ENCODE measurements at places on chromosomes 12 and 14.

- no peak for DNase-seq
Observed at GRCh38 chr12:65276916-65277530, 1.5 kb upstream of the MSRB3 start.

GRCh38 chr14:71586131-71586897 is 345.9 kb upstream of the RGS6 start:
- no peak for DNase-seq

DNA sequence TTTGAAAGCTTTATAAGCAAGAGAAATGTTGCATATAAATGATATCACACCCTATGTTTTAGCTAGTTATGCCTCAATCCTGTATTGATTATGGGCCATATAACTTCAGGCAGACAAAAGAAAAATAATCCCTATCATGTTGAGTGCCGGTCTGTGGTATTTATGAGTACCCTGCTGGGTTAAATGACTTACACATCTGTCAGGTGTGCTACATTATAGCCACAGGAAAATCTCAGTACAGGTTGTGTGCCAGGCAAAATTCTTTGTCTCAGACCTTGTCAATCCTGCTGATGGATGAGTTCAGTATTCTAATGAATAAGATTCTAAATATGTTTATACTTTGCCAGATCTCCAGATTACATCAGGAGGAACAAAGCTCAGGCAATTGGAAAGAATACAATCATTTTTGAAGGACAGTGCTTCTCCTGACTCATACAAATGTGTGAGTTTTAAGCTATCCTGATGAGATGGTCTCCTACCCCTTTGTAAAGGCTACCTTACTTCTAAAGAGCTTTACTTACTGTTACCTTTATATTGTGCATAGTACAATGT is 109.8 kb upstream of the FOXG1 start:
- DNase-seq = no peak

GRCh38 chr12:67879937-67880336 is 109.3 kb upstream of the IFNG-AS1 start:
- DNase-seq = no peak

DNA sequence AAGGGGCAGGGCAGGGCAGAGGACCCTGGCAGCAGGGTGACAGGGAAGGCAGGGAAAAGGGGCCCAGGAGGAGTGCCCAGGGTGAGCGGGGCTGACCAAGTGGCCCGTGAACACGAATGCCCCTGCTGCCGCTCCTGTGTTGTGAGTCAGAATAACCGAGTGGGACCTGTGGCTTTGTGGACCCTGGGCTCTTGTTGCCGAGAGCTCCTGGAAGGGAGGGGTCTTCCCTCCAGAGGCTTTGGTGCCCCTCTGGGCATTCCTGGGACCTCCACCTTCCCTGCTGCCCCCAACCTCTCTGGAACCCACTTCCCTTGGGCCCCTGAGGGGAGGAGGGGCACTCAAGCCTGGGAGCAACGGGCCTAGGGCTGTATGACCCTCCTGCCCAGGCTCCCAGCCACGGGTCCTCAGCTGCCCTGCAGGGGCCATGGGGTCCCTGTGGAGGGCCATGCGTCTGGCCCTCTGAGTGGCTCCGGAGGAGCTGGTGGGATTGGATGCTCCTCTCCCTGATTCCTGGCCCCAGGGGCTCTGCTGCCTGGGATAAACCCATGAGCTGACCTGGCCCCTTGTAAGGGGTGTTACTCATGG is 319.4 kb downstream of the TMEM121 start:
- no peak for DNase-seq

GRCh38 chr14:95652690-95653089 is 33.5 kb upstream of the TCL1B start:
- DNase-seq = no peak

DNA sequence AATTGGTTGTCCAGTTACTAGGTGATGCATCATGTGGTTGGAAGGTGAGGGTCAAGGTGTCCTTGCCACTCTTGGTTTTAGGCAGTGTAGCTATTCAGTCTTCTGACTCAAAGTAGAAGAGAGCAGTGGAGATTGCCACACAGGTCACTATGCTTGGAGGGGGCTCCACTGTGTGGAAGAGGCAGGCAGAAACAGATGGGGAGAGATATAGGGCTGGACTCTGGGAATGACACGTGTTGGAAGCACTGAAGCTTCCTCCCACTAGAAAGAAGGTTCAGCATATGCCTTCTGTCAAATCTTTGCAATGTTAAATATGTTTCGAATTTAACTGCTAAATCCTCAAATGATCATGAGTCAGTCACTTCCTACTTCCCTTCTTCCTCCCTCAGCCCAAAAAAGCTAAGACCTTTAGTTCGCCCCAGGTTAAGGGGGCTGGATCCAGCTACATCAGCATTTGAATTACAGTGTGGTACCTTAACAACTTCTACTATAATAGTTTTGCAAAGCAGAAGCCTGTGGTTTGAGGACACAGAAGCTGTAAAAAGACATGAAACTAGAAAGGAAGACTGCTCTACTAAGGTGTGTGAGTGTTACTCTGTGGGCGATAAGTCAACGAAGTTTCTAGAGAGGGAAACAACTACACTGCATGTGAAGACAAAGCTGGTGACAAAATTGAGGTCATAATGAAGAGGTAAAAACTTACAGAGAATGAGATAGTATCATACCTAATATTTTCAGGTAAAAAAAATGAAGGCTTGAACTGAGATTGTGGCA is 228.0 kb downstream of the NELL2 start:
- no peak for DNase-seq

- DNase-seq = peak; percentile 26
Observed at GRCh38 chr12:92403210-92404175, 257.8 kb upstream of the BTG1 start.

GRCh38 chr12:107484230-107484629 is 201.4 kb upstream of the PWP1 start:
- no peak for DNase-seq

DNA sequence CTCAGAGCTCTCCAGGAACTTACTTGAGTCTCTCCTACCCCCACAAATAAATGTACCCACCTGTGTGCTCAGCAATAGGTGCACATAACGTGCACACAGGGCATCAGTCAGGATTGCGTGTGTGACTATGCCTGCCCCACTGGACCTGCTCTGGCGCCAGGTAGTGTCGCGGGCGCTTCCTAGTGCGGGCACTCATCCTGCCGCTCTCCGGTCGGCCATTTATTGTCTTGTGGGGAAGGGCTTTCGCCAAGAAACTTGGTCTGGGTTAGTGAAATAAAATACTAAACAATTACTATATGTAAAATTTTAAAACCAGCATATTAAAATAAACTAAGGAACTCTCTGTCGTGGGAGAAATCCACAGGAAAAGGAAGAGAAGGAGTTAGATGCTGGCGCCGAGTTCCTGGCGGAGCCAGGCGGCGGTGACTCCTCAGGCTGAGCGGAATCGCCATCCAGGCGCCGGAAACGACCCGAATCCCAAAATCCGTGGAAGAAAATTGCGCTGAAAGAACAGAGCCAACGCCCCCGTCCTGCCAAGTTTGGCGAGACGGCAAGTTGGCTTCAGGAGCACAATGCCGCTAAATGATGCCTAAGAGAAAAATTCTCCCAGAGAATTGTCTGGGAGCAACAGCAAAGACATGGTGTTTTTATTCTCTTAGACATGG is 7.9 kb upstream of the HOXC13 start:
- no peak for DNase-seq

- DNase-seq = no peak
Observed at GRCh38 chr14:28141662-28142061, 624.9 kb upstream of the FOXG1 start.

- no peak for DNase-seq
Observed at GRCh38 chr12:116392061-116392460, 114.6 kb upstream of the MED13L start.

DNA sequence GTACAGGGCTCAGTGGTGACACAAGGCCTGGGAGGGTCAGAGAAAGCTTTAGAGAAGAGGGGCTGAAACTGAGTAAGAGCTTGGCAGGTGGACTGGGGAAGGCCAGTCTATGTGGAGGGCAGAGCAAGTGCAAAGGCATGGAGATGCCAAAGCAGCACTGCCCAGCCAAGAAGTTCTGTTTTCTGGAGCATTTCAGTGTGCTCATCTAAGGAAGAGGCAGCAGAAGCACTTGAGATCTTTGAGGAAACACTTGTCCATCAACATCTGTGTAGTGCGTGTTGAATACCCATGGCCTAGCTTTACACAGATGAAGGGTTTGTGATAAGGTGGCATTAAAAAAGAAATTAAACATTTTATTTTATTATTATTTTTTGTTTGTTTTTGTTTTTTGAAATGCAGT is 52.8 kb downstream of the FOS start:
- no peak for DNase-seq

GRCh38 chr12:54956322-54956721 is 28.2 kb downstream of the TESPA1 start:
- DNase-seq = no peak

DNA sequence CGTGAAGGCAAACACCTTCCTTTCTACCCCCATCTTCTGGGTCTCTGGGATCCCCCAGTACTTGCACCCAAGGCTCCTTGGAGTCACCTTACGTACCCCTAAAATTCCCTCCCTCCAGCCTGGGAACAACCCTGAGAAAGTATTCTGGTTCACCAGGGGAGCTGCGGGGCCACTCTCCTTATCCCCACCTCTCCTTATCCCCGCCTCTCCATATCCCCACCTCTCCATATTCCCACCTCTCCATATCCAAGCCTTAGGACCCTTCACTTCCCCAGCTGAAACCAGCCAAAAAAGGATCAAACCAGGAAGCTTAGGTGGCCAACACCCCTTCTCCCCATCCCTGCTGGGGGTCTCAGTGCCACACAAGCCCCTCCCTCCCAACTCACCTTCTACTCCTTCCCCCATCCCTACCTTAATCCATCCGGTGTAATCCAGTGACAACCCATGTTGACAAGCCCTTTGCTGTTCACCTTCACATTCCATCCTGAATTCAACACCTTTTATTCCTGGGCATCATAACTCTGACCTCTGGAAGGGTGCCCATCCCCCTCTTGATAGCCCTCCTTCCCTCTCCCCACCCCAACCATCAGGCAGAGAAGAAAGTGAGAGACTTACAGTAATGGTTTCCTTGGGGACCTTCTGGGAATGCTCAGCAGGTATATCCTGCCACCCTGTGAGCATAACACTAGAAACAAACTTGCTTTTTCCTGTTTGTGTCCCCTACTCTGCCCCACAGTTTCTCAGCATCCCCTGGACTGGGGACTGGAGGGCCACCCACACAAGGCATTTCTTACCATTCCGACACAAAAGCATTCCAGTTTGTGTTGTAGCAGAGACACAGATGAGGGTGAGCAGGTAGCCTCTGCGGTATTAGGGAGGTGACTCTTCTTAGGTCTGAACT is 1.6 kb upstream of the MSI1 start:
- no peak for DNase-seq

DNA sequence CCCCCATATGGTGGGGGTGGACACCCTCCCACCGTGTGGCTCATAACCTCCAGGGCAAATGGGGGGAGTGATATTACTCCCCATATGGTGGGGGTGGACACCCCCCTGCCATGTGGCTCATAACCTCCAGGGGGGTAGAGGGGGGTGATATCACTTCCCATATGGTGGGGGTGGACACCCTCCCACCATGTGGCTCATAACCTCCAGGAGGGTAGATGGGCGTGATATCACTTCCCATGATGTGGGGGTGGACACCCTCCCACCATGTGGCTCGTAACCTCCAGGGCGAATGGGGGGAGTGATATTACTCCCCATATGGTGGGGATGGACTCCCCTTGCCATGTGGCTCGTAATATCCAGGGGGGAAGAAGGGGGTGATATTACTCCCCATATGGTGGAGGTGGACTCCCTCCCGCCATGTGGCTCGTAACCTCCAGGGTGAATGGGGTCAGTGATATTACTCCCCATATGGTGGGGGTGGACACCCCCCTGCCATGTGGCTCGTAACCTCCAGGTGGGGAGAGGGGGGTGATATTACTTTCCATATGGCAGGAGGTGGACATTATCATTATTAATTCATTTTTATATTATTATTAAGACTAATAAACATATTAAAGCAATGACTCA is 51.2 kb upstream of the OXA1L start:
- no peak for DNase-seq

GRCh38 chr12:80400571-80400991 is 43.5 kb upstream of the PTPRQ start:
- DNase-seq = no peak

- no peak for DNase-seq
Observed at GRCh38 chr14:81454572-81455218, 54.6 kb upstream of the STON2 start.

DNA sequence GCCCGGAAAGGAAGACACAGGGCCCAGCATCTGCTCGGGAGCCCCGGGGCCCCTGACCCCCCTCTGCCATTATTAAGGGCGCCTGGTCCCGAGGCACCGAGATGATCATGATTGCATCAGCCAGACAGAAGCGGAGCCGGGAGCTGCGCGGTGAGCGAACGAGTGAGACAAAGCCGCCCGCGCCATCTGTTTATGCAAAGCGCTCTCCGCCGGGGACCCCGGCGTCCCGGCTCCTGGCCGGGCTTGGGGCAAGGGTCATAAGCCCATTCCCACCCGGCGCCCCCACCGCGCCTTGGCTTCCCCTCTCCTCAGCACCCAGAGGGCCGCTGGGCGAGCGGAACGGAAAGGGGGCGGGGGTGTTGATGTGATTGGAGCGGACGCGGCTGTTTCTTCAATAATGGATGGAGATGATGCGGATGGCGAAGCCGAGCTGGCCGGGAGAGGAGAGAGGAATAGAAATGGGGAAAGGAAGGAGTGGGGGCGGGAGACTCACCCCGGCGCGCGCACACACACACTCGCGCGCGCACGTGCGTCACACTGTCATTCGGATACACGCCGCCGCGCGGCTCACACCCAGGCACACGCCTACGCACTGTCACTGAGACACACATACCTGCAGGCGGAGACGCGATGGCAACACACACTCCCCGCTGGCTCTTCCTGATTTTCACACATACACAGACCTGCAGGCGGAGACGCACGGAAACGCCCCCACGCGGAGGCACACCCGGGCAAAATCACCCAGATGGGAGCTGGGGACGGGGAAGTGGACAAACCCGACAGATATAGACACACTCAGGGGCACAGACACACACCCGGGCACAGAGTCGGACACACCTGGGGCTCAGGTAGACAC is 10.7 kb downstream of the STAC3 start:
- DNase-seq = no peak

- DNase-seq = no peak
Observed at GRCh38 chr12:123531091-123531490, 2.4 kb downstream of the RILPL1 start.

DNA sequence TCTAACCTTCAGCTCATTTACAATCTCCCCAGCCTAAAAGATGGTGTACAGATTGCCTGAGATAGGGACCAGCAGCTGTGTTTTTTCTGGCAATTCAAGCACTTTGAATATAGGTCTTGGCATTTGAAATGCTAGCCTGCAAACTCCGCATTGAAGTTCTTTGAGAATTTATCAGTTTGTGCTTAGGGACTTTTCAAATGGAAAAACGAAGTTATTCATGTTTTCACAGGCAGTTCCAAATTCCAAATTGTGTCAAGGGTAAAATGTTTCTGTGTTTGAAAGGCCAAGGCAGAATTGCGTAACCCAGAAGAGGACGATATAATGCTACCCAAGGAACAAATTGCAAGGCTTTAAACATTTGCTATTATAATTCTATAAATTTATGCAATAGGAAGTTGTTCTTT is 168.9 kb upstream of the RASSF8 start:
- DNase-seq = no peak

GRCh38 chr14:96830946-96831345 is 33.8 kb downstream of the VRK1 start:
- DNase-seq = no peak
